ENCODE measurements at places on chromosomes 1 and 21.

GRCh38 chr1:224064150-224064549, 49.8 kb upstream of the FBXO28 start:
- no peak for DNase-seq

DNA sequence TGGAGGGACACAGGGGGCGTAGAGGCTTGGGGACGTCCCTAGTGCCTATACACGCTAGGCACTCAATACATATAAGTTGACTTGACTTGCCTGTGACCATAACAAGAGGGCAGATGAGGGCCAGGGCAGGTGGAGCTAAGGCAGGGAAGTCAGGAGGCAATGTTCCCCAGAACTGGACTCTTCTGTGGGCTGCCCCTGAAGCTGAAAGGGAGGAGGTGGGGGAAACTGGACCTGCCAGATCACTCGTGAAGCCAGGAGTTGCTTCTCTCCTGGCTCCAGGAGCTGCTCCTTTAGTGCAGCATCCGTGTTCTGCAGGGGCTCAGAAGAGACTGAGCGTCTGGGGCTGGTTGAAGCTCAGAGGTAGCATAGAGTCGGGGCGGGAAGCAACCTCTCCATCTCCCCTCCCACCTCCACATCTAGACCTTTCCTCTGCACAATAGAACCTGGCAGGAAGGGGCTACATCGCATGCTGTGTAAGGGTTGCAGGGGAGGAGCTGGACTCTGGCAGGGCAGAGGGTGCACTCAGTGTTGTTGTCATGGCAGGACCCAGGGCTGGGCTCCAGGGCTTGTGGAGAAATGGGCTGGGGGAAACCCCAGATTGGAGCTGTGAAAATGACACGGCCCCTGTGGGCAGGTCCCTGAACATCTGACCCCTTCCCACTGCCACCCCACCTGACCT, 2.9 kb upstream of the SEMA4A start:
- DNase-seq: no peak

GRCh38 chr1:23438545-23438944, 14.0 kb upstream of the TCEA3 start:
- no peak for DNase-seq

- DNase-seq: no peak
These were observed 4.2 kb downstream of the S100A12 start for GRCh38 chr1:153371231-153371630.

DNA sequence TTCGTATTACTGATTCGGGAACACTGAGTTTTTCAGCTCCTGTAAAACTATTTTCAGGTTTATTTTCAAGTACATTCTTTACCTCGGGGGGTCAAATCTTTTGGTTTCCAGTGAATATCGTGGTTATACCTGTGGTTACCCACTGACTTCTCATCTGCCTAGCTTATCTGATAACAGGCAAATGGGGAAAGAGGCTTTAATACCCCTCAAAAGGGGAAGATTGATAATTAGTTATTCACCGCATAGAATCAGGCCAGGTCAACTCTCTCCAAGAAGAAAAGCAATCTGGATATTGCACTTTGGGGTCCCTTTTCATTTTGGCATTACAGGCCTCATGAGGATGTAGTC, 23.0 kb downstream of the RUNX1 start:
- DNase-seq: no peak

GRCh38 chr1:189960769-189961168, 516.9 kb downstream of the BRINP3 start:
- no peak for DNase-seq

DNA sequence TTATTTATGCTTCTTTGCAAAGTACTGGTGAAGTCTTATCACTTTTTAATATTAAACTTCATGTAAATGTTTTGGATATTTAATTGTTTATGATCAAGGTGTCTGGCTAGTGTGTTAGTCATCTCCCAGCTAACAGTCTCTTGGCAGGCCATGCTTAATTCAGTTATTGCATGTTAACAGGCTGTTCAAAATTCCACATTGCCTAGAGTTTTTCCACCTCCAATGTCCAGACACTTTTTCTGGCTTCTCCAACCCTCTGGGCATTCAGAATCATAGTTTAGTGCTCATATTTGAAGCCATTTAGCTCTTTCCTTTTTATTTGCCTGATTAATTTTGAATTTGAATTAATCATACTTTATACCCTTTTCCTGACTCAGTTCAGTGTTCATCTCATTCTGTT, 69.2 kb downstream of the OLFML2B start:
- no peak for DNase-seq

DNA sequence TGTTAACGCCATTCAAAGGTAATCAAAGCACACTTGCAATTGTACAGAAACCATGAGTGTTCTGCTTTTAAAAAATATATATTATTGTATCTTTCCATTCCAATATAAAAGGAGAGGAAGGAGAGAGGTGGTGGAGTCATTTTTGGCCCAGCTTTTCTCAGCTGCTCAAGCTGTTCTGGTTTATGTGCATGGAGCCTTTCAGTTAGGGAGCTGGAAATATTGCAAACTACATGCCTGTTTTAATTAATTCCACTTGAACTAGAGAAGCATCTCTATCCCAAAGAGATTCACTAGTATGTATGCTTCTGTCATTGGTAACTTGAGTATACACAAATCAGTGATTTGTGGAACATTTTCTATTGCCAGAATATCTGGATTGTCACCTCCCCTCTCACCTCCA, 28.5 kb upstream of the C1orf105 start:
- no peak for DNase-seq

Data from ELR (cell line).